H9 (cell line): ENCODE measurements at places on chromosomes 16 and 17.
A peak's percentile ranks its signal among the peaks of the same experiment; 100 is the strongest.

GRCh38 chr16:69049146-69049545 lies 56.3 kb upstream of the HAS3 start:
- no peak overlapping the region for H3K4me3 ChIP-seq
- no peak for DNase-seq
- H3K36me3 ChIP-seq, result no peaks in the 10 kb centered on the region
- no peaks in the 10 kb centered on the region for H3K27me3 ChIP-seq
- H3K27ac ChIP-seq, result no peak overlapping the region

DNA sequence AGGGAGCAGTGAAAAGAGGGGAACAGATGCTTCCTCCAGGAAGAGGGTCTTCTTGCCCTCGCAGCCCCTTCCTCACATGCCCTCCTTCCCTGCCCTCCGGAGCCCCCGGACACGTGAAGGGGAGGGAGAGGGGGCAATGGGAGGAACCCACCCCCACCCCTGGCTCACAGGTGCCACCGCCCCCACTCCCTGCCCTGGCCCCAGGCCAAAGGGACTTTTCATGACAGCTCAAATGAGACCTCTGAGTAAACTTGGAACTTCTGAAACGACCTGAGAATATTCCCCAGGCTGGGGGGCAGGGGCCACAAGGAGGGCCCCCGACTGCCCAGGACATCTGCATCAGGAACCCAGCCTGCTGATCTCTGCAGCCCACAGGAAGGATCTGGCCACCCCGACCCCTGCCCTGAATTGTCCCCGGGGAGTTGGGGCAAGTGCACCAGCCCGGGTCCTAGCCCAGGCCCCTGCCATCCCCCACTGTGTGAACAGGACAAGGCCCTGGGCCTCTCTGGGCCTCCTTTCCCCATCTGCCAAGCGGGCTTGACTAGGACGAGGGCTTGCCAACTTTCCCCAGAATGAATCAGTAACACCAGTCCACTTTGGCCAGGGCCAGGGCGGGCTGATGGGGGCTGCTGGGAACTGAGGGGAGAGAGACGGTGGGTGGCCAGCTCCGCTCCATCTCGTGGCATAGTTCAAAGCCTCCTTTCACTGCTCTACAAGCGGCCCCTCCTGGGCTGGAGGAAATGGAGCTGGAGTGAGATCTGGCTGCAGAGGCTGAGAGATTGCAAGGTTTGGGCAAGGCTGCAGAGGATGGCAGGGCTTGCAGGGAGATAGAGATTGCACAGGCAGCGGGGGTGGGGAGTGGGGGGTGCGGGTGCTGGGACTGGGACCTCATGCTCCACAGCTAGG lies 3.8 kb downstream of the IL21R start:
- H3K36me3 ChIP-seq, result no peaks in the 10 kb centered on the region
- no peak overlapping the region for H3K27ac ChIP-seq
- H3K4me1 ChIP-seq, result no peaks in the 10 kb centered on the region
- DNase-seq, result no peak

DNA sequence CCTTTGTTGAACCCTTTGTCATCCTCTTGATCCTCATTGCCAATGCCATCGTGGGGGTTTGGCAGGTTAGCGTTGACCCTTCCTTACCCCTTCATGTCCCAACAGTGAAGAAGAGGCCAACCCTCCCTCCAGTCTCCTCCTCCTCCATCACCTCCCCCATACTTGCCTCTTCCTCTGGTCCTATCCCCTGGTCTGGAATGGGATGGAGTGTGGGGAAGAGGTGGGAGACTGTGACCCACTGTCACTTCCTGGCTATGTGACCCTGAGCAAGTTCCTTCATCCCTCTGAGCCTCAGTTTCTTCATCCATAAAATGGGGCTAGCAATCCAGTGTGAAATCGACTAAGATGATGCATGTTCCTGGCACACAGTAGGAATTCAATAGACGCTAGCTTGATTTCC lies 2.7 kb downstream of the ATP2A1 start:
- peaks cover 6% of the 10 kb centered on the region; the same call in 1 of the 2 replicates for H3K4me1 ChIP-seq
- peak overlapping the region; percentile 95 for H3K4me3 ChIP-seq
- DNase-seq, result no peak
- peaks cover 6% of the 10 kb centered on the region; the same call in 1 of the 2 replicates for H3K27me3 ChIP-seq

- H3K36me3 ChIP-seq, result no peaks in the 10 kb centered on the region
- no peaks in the 10 kb centered on the region for H3K4me1 ChIP-seq
- DNase-seq, result peak; percentile 41
Observed at GRCh38 chr17:51857052-51857597, 301.4 kb downstream of the CA10 start.

- DNase-seq, result no peak
- H3K27ac ChIP-seq, result no peak overlapping the region
- H3K27me3 ChIP-seq, result no peaks in the 10 kb centered on the region
- H3K36me3 ChIP-seq, result no peaks in the 10 kb centered on the region
- H3K4me1 ChIP-seq, result no peaks in the 10 kb centered on the region
Observed at GRCh38 chr16:53960050-53960812, 256.3 kb downstream of the FTO start.

DNA sequence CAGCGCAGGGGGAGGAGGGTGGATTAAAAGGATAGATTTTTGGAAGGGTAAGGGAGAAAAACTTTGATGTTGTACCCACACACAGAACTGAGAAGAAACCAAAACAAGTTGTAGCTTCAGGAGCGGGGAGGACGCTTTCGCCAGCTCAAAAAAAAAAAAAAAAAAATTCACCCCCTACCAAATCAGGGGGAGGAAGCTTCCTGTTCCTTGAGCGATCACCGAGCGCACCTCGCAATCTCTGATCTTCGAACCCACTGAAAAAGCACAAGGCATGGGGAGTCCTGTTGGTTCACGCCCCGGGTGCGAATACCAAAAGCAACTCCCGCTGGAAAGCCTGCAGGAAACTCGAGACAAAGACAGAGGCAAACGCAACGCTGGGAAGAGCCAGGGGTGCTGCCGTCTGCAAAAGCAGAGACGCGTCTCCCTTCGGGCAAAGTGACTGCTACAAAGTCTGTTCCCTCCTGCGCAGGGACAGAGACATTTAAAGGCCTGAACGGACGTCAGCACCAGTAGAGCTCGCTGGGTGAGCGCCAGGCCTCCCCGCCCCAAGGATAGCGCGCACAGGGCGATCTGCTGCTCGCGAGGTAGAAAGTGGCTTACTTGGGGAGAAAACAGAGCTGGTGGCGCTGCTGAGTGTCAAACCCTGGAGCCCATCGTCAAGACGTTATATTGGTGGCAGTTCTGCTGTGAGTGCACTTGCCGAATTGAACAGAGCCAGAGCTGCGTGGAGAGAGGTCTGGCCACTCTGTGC lies 190.4 kb downstream of the USP22 start:
- H3K4me3 ChIP-seq, result peak overlapping the region; percentile 77
- H3K27ac ChIP-seq, result no peak overlapping the region
- no peaks in the 10 kb centered on the region for H3K4me1 ChIP-seq
- DNase-seq, result peak; percentile 85
- no peaks in the 10 kb centered on the region for H3K36me3 ChIP-seq
- peaks cover 3% of the 10 kb centered on the region; the same call in 1 of the 2 replicates for H3K27me3 ChIP-seq

- no peak overlapping the region for H3K4me3 ChIP-seq
- H3K27ac ChIP-seq, result no peak overlapping the region
- H3K4me1 ChIP-seq, result no peaks in the 10 kb centered on the region
- no peaks in the 10 kb centered on the region for H3K27me3 ChIP-seq
- peaks cover 17% of the 10 kb centered on the region for H3K36me3 ChIP-seq
Observed at GRCh38 chr16:30603945-30604315, 6.3 kb downstream of the ZNF689 start.

GRCh38 chr17:17109907-17110306 lies 67.7 kb downstream of the MPRIP start:
- no peak overlapping the region for H3K4me3 ChIP-seq
- H3K27me3 ChIP-seq, result no peaks in the 10 kb centered on the region
- no peak overlapping the region for H3K27ac ChIP-seq
- no peaks in the 10 kb centered on the region for H3K36me3 ChIP-seq
- DNase-seq, result no peak
- no peaks in the 10 kb centered on the region for H3K4me1 ChIP-seq

DNA sequence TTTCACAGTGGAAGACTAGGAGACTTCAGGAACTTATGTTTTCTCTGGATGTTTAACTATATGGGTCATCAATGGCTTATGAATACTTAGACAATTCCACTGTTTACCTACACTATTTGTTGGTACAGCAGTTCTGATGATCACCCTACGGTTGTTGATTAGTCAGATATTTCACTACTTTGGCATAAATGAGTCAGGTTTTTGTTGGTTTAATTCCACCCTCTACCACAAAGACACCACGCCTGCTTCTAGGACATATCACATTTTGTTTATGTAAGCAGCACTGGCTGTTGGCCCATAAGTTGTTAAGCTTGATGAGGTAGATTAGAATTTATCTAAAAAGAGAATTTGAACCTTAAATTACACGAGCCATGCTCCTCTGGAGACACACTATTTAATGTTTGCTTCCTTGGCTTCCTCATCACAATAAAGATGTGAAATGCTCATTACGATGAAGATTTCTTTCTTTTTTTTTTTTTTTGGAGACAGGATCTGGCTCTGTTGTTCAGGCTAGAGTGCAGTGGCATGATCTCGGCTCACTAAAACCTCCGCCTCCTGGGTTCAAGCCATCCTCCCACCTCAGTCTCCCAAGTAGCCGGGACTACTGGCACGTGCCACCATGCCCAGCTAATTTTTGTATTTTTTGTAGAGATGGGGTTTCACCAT lies 4.3 kb downstream of the GDE1 start:
- H3K27ac ChIP-seq, result no peak overlapping the region
- no peak overlapping the region for H3K4me3 ChIP-seq
- no peaks in the 10 kb centered on the region for H3K4me1 ChIP-seq
- peaks cover 44% of the 10 kb centered on the region for H3K36me3 ChIP-seq
- no peak for DNase-seq
- H3K27me3 ChIP-seq, result no peaks in the 10 kb centered on the region

DNA sequence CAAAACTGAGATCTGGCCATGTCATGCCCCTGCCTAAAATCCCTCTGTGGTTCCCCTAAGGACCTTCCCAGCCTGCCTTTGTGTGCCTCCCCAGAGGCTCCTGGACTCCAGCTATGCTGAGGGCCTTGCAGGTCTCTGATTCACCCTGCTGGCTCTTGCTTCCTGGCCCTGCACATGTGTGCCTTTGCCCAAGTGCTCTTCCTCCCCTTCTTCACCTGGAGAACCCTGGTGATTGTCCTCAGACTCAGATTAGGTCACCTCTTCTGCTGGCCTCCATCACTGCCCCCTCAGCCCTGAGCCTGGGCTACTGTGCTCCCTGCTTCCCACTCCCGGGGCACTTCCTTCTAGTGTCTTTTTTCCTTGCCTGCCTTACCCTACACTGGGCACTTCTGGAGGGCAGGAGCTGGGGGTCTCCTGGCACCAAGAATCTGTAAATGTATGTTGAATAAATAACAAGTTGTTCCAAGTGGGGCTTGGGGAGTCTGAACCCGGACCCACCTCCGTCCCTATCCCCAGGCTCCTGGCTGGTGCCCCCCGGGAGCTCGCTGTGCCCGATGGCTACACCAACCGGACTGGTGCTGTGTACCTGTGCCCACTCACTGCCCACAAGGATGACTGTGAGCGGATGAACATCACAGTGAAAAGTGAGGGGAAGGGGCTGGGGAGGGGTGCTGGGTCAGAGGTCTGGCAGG lies 7.8 kb downstream of the ITGA3 start:
- DNase-seq, result no peak
- H3K36me3 ChIP-seq, result no peaks in the 10 kb centered on the region
- H3K27ac ChIP-seq, result no peak overlapping the region
- no peaks in the 10 kb centered on the region for H3K27me3 ChIP-seq
